ENCODE measurements at places on chromosomes 1 and 21. TPM values are rescaled to one million over a fixed set of nuclear protein-coding genes. Genes with fewer than 3 reads are reported as not detected.

Gene ELK4
- 67.8 TPM for total RNA-seq

Gene C1orf116
- total RNA-seq: 0.06 TPM

Gene GOLT1A
- total RNA-seq: not detected

Gene DCST1
- total RNA-seq: not detected

Gene ARPC5
- total RNA-seq: 213 TPM

Gene GSTM3
- total RNA-seq: 41.1 TPM

Gene OR2T2
- total RNA-seq: not detected

Gene NSUN4
- total RNA-seq: 28.2 TPM

Gene CFHR5
- total RNA-seq: not detected

Gene ZNF593OS
- not detected for total RNA-seq

Gene HP1BP3
- total RNA-seq: 253 TPM

Gene IL12RB2
- total RNA-seq: 123 TPM

Gene ADCY10
- total RNA-seq: 0.18 TPM

Gene BTBD8
- total RNA-seq: 3.2 TPM

Gene KCNH1
- total RNA-seq: not detected

Gene GRIK1
- total RNA-seq: not detected

Gene CCDC24
- 1.4 TPM for total RNA-seq

Gene AADACL4
- total RNA-seq: not detected

Gene SGIP1
- total RNA-seq: not detected

Gene CD5L
- not detected for total RNA-seq

Gene TMEM269
- 0.53 TPM for total RNA-seq

Gene AGMAT
- total RNA-seq: 16.6 TPM

Gene CXADR
- 0.54 TPM for total RNA-seq

Data from activated naive CD4-positive, alpha-beta T cell treated with anti-CD3 and anti-CD28 coated beads, Interleukin-2, amount 50 U/mL, for 72 hours (primary cell).